ENCODE measurements at places on chromosomes 12 and 14.

- DNase-seq: no peak
Measured at GRCh38 chr12:118840878-118841277, 140.5 kb upstream of the SRRM4 start.

DNA sequence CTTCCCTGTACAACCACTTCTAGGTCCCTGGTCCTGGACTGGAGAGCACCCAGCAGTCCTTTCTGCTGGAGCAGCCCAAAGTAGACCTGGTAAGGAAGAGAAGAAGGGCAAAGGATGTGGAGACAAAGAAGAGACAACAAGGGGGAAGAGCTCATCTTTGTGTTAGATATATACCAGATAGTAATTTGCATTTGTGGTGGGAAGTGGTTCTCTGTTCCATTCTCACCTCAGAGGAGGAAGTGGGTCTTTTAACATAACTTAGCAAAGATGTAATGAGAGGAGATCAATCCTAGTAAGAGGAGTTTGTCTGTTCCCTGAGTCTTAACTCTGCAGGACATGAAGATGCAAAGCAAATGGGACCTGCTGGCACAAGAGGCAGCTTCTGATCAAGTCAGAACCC is 8.0 kb downstream of the CCDC198 start:
- DNase-seq: no peak

GRCh38 chr12:57581802-57582201 is 9.2 kb upstream of the PIP4K2C start:
- DNase-seq: no peak

GRCh38 chr14:104738375-104739019 is 14.4 kb upstream of the SIVA1 start:
- DNase-seq: no peak

DNA sequence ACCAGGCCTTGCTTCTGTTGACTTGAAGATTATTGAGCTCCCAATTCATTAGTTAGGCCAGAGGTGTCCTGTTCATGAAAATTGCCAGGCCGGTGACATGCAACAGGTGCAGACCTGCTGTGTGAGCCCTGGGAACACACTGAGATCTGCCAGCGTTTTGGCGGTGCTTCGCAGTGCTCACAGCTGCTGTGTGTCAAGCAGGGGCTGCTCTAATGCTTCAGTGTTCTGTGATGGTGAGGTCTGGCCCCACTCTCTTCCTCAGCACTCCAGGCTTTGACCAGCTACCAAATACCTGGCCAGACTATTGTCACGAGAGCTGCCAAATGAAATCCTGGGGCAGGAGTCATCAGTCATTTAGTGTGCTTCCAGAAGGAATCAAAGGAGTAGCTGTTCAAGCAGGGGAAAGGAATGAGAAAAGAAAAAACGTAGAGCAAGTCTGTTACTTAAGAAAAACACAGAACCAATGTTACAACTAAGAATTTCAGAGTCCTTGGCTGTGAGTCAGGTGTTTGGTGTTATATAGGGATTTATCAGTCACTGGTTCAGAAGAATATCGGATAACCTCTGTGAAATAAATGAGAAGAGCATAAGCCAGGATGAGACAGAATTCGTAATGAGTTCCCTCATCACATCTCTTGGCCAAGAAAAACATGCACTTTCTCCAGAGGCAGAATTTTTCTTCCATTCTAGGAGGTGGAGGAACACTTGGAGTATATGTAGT is 150.8 kb downstream of the FBXL14 start:
- DNase-seq: no peak

DNA sequence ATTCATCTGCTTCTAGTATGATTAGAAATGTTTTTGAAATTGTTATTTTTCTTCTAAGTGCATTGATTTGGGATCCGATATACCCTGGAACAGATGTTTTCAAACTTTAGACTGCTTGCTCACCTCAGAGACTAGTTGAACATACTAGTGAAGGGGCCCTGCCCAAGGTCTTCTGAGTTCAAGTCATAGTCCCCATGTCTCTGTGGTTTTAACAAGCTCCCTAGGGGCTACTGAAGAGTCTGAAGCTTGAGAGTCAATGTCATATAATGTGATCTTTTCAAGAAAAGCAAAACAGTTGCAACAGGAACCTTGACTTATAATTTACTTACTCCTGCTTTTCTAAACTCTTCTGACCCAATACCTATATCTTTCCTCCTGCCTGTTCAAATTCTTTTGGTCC is 7.5 kb upstream of the UBE2N start:
- DNase-seq: no peak
